ENCODE measurements at places on chromosomes 4 and X. TPM values are rescaled to one million over a fixed set of nuclear protein-coding genes. Genes with fewer than 3 reads are reported as not detected.

Gene LINC00632
- polyA plus RNA-seq, result 36.7 TPM

Gene HMX1
- not detected for polyA plus RNA-seq

Gene METTL14
- polyA plus RNA-seq, result 41.4 TPM

Gene CSAG3
- polyA plus RNA-seq, result not detected

Gene RHOH
- 0.24 TPM for polyA plus RNA-seq

Gene CHRDL1
- polyA plus RNA-seq, result 0.06 TPM

Gene KDR
- polyA plus RNA-seq, result 0.10 TPM

Gene HSFX3
- polyA plus RNA-seq, result not detected

Gene F11
- not detected for polyA plus RNA-seq

Gene KCNIP4
- polyA plus RNA-seq, result 0.65 TPM

Gene PDGFRA
- polyA plus RNA-seq, result 109 TPM

Gene CXCL3
- 2.1 TPM for polyA plus RNA-seq

Gene CLNK
- polyA plus RNA-seq, result not detected

Gene VCX3B
- polyA plus RNA-seq, result not detected

Gene CSAG2
- not detected for polyA plus RNA-seq

Gene DDX60
- 1.6 TPM for polyA plus RNA-seq

Gene RAI2
- not detected for polyA plus RNA-seq

Measured in GM23248 (cell line).